ENCODE measurements at places on chromosomes 3 and 15.
A peak's percentile ranks its signal among the peaks of the same experiment; 100 is the strongest.

DNA sequence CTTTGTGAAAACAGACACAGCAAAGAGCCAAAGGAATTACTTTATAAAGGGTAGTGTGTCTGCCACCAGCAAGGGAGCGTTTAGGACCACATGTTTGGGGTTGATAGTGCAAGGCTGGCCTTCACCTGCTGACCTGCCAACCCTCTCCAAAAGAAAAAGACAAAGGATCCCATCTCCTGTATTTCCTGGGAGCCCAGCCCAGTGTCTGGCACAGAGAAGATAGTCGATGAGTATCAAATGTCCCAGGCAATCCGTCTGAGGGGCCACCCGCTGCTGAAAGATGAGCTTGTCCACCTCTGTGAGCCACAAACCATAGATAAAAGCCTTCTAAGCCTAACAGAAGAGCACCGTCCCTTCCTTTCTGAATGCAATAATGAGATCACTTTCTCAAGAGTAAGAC is 154.8 kb upstream of the CTNNB1 start:
- DNase-seq, result no peak

- no peak for DNase-seq
Measured at GRCh38 chr3:126413693-126414080, 19.0 kb downstream of the CFAP100 start.

DNA sequence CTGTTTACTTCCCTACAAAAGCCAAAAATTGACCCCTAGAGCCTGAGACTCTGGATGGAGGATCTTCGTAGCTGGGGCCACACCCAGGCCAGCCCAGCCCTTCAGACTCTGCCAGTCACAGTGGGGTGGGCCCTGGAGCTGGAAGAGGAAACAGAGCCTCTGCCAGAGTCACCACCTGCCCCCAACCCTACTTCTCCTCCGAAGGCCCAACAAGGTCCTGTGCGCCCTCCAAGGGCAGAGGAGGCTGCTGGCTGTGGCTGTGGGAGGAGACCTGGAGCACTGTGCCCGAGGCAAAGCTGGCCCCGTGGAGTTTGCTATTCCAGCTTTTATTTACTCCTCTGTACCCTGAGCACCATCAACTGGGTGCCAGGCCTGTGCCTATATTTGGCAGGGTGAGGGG is 19.0 kb downstream of the CISH start:
- no peak for DNase-seq

DNA sequence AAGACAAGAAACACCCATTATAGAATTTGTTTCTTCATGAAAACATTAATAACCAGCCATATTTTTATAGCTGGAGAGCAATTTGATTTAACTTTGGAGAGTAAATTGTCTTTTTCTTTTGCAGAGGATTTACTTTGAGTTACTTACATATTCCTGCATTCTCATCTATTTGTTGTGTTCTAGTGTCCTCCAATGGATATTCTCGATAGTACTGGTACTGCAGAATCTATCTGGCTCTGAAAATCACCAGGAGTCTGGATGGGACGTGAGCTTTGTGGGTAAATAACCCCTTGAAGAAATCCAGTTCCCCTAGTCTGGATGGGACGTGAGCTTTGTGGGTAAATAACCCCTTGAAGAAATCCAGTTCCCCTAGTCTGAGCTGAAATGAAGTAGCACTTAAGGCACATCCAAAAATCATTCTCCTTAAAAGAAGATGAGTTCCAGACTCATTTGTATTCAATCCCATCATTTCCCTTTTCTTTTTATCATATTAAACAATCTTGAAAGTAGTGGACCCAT is 294.1 kb upstream of the UBE2E2 start:
- no peak for DNase-seq

DNA sequence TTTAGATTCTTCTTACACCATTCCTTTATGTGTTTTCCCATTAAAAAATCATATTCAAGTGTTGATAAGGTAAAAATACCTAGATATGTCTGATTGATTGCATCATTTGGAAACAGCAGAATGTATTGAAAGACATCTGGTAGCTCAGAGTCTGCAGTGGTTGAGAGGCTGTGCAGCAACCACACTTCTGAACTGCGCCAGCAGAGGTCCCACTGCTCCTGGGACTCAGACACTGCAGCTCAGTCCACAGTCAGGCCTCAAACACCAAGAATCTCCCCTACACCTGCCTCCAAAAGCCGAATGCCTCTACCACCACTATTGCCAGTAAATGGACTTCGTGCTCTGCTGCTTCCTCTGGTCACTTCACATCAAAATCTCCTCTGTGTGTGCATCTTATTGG is 176.9 kb upstream of the LMCD1 start:
- peak; percentile 13 for DNase-seq

DNA sequence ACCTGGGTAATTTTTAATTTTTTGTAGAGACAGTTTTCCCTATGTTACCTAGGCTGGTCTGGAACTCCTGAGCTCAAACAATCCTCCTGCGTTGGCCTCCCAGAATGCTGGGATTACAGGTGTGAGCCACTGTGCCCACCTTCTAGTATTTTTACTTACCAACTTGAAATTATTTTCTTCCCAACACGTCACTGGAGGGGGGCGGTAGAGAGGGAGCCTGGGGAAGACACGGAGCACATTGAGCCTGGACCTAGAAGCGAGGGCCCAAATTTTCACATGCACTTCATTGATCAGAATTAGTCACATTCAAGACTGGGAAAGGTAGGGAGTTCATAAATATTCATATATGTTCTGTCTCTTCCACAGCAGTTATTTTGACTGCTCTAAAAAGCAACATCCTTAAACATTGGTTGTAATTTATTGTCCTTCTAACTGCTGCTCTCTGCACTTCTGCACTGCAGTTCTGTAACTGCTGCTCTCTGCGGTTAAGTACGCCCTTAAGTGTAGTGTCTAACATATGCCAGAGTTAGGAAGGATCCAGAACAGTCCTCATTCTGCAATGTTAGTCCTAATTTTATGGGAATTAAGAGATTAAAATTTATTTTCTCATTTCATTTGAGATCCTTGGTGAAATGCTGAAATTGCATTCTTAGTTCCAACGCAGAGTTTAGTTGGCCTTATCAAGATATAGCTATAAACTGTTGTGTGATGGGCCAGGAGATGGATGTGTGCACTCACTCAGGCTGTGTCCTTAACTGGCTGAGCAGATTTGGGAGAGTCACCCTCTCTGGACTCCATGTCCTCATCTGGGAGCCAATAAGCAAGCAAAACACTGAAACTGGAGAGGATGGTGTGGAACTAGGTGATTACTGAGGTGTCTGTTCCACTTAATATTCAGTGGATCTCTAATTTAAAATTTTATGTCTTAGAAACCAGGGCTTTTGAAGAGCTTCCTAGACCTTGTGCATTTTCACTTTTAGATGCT is 98.2 kb downstream of the STRIT1 start:
- DNase-seq, result no peak

DNA sequence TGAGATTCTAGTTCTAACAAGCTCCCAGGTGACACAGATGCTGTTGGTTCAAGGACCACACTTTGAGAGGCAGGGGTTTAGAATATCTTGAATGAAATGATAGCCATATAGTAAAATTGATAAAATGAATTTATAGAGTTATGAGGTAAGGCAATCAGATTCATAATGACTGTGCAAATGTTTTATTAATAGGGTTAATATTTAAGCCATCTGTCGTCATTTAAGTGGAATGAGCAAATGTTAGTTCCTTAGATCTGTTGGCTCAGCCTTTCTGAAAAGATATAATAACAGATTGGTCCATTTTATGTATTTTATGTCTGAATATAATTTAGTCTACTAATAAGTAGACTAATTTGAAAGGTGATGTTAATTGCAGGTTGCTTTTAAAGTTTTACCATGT is 12.9 kb downstream of the REC114 start:
- no peak for DNase-seq

- no peak for DNase-seq
Measured at GRCh38 chr3:164030194-164030593, 1048.1 kb downstream of the SI start.

- no peak for DNase-seq
Measured at GRCh38 chr15:74387141-74387541, 19.7 kb upstream of the CYP11A1 start.

DNA sequence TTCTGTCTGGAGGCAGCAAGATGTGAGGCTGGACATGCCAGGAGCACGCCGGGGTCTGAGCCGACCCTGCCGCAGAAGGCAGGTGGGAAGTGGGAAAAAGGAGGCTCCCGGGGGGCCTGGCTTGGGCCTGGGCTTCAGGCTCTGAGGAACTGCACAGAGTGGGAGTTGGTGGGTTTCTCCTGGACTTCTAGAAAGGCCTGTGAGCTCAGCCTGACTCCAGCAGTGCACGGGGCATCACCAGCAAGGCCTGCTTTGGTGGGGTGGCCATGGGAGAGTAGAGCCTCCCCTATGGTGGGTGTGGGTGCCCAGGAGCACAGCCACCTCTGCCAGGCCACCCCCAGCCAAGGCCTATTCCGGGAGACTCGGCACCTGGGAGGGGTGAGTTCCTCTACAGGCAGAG is 18.1 kb upstream of the SLC41A3 start:
- no peak for DNase-seq
